Kidney (tissue), 22 donors: ENCODE measurements at places on chromosomes 3 and 15. TPM values are rescaled to one million over a fixed set of nuclear protein-coding genes. Genes with fewer than 3 reads are reported as not detected.
A peak's percentile ranks its signal among the peaks of the same experiment; 100 is the strongest.

Gene GLDN
- total RNA-seq: 4.0 TPM

Gene PTX3
- 2.7 TPM for total RNA-seq

Gene STAB1
- 379 TPM for total RNA-seq

Gene CD86
- 6.3 TPM for total RNA-seq

Gene CPA3
- total RNA-seq: 47.9 TPM

Gene MEX3B
- 0.91 TPM for total RNA-seq

Gene SKIL
- 68.2 TPM for total RNA-seq

Gene NEK10
- total RNA-seq: 4.1 TPM

Gene RASL12
- total RNA-seq: 7.6 TPM

- DNase-seq: no peak
- H3K4me1 ChIP-seq: no peaks in the 10 kb centered on the region
- H3K4me3 ChIP-seq: no peak overlapping the region
- no peak overlapping the region for H3K27ac ChIP-seq
- no peaks in the 10 kb centered on the region for H3K27me3 ChIP-seq
Observed at GRCh38 chr3:118473343-118473742, 561.3 kb downstream of the IGSF11 start.

DNA sequence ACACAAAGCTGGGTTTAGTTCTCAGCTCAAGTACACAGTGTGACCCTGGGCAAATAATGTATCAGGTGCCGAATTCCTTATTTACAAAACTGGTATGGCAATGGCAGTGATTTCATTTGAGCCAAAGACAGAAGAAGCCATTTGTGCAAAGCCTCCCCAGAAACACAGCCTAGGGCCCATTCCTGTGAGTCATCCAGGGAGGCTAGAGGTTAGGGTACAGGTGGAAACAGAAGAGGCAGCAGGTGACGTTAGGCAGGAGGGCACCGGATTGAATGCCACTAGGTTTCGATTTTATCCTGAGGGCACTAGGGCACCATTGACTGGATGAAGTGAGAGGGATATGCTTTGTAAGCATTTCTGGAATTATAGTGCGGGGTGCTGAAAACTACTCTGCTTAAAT, 766.9 kb upstream of the NR2F2 start:
- H3K4me3 ChIP-seq: no peak overlapping the region
- H3K27ac ChIP-seq: no peak overlapping the region
- no peaks in the 10 kb centered on the region for H3K27me3 ChIP-seq

GRCh38 chr15:67216859-67217258, 37.6 kb downstream of the AAGAB start:
- no peak overlapping the region for H3K27ac ChIP-seq
- no peak for DNase-seq
- no peaks in the 10 kb centered on the region for H3K4me1 ChIP-seq
- no peak overlapping the region for H3K4me3 ChIP-seq
- H3K27me3 ChIP-seq: no peaks in the 10 kb centered on the region

DNA sequence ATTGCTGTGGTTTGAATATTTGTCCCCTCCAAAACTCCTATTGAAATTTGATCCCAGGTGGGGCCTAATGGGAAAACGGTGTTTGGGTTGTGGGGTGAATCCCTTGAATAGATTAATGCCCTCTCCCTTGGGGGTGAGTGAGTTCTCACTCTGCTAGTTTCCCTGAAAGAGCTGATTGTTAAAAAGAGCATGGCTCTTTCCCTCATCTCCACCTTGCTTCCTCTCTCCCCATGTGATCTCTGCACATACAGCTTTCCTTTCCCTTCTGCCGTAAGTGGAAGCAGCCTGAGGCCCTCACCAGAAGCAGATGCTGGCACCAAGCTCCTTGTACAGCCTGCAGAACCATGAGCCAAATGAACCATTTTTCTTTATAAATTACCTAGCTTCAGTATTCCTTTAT, 394.9 kb upstream of the WNT5A start:
- peaks cover 2% of the 10 kb centered on the region for H3K4me1 ChIP-seq
- no peaks in the 10 kb centered on the region for H3K27me3 ChIP-seq
- no peak overlapping the region for H3K4me3 ChIP-seq
- no peaks in the 10 kb centered on the region for H3K36me3 ChIP-seq

GRCh38 chr3:77667901-77668300, 628.0 kb downstream of the ROBO2 start:
- no peak overlapping the region for H3K4me3 ChIP-seq
- no peaks in the 10 kb centered on the region for H3K36me3 ChIP-seq
- DNase-seq: no peak
- H3K27ac ChIP-seq: no peak overlapping the region
- H3K4me1 ChIP-seq: no peaks in the 10 kb centered on the region

GRCh38 chr3:57382933-57383332, 90.4 kb upstream of the ASB14 start:
- DNase-seq: no peak
- no peaks in the 10 kb centered on the region for H3K27me3 ChIP-seq
- no peak overlapping the region for H3K4me3 ChIP-seq
- H3K4me1 ChIP-seq: no peaks in the 10 kb centered on the region
- no peaks in the 10 kb centered on the region for H3K36me3 ChIP-seq

DNA sequence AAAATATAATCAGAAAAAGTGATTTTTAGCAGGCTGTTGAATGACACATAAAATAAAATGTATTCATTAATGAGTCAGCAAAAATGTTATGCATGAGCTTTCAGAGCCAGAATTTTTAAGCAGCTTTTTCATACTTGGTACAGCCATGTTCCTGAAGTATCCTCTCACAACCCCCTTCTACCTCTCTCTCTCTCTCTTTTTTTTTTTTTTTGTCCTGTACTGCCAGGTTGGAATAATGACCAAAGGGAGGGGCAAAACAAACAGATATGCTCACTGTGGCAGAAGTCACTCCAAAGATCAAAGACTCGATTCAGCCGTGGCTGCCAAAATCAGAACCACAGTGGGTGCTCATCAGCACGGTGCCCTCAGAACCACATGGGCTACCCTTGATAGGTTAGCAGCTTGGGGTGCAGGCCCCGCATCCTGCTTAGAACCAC, 383.0 kb downstream of the ZBTB20 start:
- no peaks in the 10 kb centered on the region for H3K27me3 ChIP-seq
- no peak overlapping the region for H3K4me3 ChIP-seq

DNA sequence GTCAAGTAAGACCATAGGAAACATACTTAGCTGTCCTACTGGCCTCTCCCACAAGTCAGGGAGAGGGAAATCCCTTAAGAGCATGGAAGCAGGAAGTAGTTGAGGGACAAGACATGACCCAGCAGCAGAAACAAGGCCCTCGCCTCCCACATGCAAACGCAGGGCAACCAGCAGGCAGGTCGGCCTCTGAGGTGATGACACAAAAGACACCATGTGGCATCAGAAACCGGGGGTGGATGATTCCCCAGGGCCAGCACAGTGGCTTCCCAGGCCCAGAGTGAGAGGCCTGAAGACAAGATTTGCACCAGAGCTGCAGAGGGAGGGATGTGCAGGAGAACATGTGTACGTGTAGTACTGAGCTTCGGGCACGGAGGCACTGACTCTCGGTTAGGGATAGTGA, 26.3 kb downstream of the PXYLP1 start:
- no peak overlapping the region for H3K4me3 ChIP-seq
- H3K4me1 ChIP-seq: no peaks in the 10 kb centered on the region
- H3K27ac ChIP-seq: no peak overlapping the region
- DNase-seq: no peak
- no peaks in the 10 kb centered on the region for H3K36me3 ChIP-seq

GRCh38 chr15:30962079-30962478, 29.3 kb downstream of the MTMR10 start:
- H3K27ac ChIP-seq: no peak overlapping the region
- H3K27me3 ChIP-seq: no peaks in the 10 kb centered on the region
- H3K36me3 ChIP-seq: peaks cover 10% of the 10 kb centered on the region
- DNase-seq: no peak
- H3K4me3 ChIP-seq: no peak overlapping the region

GRCh38 chr15:67148196-67148701, 82.8 kb downstream of the SMAD3 start:
- peaks cover 2% of the 10 kb centered on the region for H3K4me1 ChIP-seq
- DNase-seq: no peak
- H3K27ac ChIP-seq: peak overlapping the region; percentile 79
- no peaks in the 10 kb centered on the region for H3K36me3 ChIP-seq
- no peak overlapping the region for H3K4me3 ChIP-seq

GRCh38 chr15:99706557-99707303, 26.5 kb downstream of the LYSMD4 start:
- no peak overlapping the region for H3K27ac ChIP-seq
- H3K4me1 ChIP-seq: peaks cover 14% of the 10 kb centered on the region
- no peaks in the 10 kb centered on the region for H3K27me3 ChIP-seq
- H3K4me3 ChIP-seq: no peak overlapping the region

DNA sequence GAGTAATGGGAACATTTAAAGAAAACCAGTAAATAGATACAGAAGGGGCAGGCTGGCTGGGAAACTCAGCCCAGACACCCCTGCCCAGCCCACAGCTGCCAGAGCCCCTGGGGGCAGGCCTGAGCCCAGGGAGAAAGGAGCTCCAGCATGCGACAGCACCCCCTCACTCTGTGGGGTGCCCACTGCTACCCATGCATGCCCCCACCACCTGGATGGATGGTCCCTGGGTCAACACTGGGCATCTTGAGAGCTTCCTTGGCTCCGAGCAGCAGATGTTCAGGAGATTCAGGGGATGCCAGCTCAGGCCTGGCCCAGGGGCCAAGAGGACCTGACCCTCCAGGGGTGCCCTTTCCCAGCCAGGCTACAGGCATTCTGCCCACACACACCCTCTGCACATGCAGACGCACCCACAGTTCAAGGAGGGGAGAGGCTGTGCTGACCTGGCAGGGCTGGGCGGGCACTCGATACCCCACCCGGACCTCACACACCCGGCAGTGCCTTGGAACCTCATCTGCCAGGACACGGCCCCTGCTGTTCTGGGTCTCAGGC, 31.5 kb downstream of the PTH1R start:
- no peaks in the 10 kb centered on the region for H3K27me3 ChIP-seq
- DNase-seq: no peak
- H3K4me1 ChIP-seq: peaks cover 8% of the 10 kb centered on the region

GRCh38 chr3:195438371-195438770, 4.4 kb downstream of the ACAP2 start:
- DNase-seq: no peak
- no peak overlapping the region for H3K4me3 ChIP-seq
- H3K27ac ChIP-seq: no peak overlapping the region
- no peaks in the 10 kb centered on the region for H3K36me3 ChIP-seq

DNA sequence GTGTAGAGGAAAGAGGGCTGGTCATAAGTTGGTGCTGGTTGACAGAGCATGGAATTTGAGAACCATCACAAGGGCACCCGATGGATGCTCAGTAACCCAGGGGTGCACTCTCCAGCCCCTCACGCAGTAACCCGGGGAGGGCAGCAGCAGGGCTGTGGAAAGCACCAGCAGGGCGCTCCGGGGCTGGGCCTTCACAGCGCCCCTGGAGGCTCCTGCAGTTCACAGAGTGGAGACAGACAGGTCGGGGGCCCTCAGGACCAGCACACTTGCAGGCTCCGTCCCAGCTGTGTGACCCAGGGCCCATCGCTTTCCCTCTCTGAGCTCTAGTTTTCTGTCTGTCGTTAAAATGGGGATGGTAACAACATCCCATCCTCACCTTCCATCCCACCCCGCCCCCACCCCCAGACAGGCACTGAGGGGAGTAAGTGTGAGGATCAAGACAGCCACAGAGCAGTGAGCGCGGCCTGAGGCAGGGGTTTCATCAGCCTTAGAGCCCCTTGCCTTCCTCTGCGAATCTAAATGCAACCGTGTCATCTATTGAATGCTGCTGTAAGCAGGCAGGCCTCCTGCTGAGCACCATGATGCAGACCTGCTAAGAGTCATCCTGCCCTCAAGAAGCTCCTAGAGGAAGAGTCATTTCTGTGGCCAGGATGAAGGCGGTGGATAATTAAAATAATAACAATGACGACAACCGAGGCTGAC, 90.2 kb upstream of the LINGO1 start:
- H3K36me3 ChIP-seq: no peaks in the 10 kb centered on the region
- no peaks in the 10 kb centered on the region for H3K4me1 ChIP-seq
- H3K27ac ChIP-seq: no peak overlapping the region
- H3K4me3 ChIP-seq: no peak overlapping the region

DNA sequence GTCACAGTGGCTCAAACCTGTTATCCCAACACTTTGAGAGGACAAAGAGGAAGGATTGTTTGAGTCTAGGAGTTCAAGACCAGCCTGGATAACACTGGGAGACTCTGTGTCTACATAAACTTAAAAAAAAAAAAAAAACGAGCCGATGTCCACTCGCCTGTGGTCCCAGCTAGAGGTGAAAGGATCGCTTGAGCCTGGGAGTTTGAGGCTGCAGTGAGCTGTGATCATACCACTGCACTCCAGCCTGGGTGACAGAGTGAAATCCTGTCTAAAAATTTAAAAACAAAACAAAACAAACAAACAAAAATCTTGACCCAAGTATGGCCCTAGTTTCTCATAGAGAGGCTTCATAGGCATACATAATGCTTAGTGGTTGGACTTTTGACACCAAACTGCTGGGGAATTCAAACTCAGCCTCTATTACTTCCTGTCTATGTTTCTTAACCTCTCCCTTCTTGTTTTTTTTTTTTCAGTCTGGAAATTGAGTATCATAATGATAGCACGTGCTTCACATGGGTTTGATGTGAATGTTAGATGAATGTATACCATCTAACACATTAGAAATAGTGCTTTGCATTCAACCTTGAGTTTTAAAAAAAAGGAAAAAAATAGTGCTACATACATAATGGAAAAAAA, 46.4 kb upstream of the CAPN7 start:
- no peaks in the 10 kb centered on the region for H3K36me3 ChIP-seq
- H3K27me3 ChIP-seq: no peaks in the 10 kb centered on the region
- H3K27ac ChIP-seq: no peak overlapping the region
- H3K4me3 ChIP-seq: no peak overlapping the region
- peak; percentile 20 for DNase-seq

GRCh38 chr3:128815318-128816064, 63.9 kb upstream of the ACAD9 start:
- no peak for DNase-seq
- no peaks in the 10 kb centered on the region for H3K27me3 ChIP-seq
- no peaks in the 10 kb centered on the region for H3K4me1 ChIP-seq

GRCh38 chr3:14914779-14915117, 32.6 kb upstream of the NR2C2 start:
- H3K4me1 ChIP-seq: no peaks in the 10 kb centered on the region
- no peak for DNase-seq
- H3K27ac ChIP-seq: no peak overlapping the region
- H3K4me3 ChIP-seq: no peak overlapping the region
- peaks cover 11% of the 10 kb centered on the region for H3K36me3 ChIP-seq

GRCh38 chr3:23114432-23114831, 88.7 kb upstream of the UBE2E2 start:
- no peak overlapping the region for H3K4me3 ChIP-seq
- no peaks in the 10 kb centered on the region for H3K4me1 ChIP-seq
- no peak for DNase-seq
- H3K27me3 ChIP-seq: no peaks in the 10 kb centered on the region
- H3K27ac ChIP-seq: no peak overlapping the region
- H3K36me3 ChIP-seq: no peaks in the 10 kb centered on the region

- H3K27ac ChIP-seq: no peak overlapping the region
- H3K4me3 ChIP-seq: no peak overlapping the region
- H3K27me3 ChIP-seq: no peaks in the 10 kb centered on the region
- H3K36me3 ChIP-seq: peaks cover 5% of the 10 kb centered on the region
- no peak for DNase-seq
Observed at GRCh38 chr15:89837134-89837829, 22.6 kb upstream of the ANPEP start.
